T-cell (primary cell): ENCODE measurements at places on chromosomes 5 and 9.
A peak's percentile ranks its signal among the peaks of the same experiment; 100 is the strongest.

DNA sequence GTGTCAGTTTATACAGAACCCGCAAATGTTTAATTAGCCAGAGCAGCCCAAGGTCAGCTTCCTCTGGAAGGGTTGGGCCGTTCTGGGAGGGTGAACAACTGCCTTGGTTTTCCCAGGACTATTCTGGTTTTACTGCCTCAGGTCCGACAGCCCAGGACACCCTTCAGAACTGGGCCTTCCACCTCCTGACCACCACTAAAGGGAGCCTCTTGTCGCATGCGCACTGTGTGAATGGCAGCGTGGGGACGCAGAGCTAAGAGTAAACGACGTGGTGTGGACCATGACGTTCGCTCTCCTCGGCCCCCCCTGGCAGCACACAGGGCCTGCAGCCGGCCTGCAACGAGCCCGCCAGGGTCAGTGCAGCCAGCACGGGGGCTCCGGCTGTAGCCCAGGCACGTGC, 214.9 kb downstream of the FANCC start:
- H3K27ac ChIP-seq: no peak overlapping the region
- H3K4me1 ChIP-seq: no peaks in the 10 kb centered on the region
- H3K27me3 ChIP-seq: no peaks in the 10 kb centered on the region
- no peak for DNase-seq
- peaks cover 7% of the 10 kb centered on the region for H3K36me3 ChIP-seq
- no peak overlapping the region for H3K4me3 ChIP-seq

DNA sequence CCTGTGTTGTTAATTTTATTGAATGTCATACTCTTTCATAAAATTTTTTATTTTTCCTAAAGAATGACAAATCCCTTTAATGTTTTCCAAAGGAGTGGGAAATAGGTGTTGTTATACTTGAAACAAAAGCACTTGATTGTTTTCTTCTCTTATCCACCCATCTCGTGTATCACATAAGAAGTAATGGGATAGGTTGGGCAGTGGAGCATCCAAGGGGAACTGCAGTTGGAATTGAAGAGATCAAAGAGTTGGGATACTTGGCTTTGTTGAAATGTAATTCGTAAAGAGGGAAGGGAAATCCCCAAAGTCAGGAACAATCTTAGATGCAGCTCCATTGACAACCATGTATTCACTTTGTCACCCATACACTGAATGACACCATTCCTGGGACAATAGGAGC, 148.0 kb downstream of the PCSK5 start:
- H3K27ac ChIP-seq: no peak overlapping the region
- no peak for DNase-seq
- H3K4me3 ChIP-seq: no peak overlapping the region
- H3K36me3 ChIP-seq: no peaks in the 10 kb centered on the region
- no peaks in the 10 kb centered on the region for H3K27me3 ChIP-seq

- H3K27me3 ChIP-seq: no peaks in the 10 kb centered on the region
- DNase-seq: no peak
- H3K4me3 ChIP-seq: no peak overlapping the region
- H3K36me3 ChIP-seq: no peaks in the 10 kb centered on the region
Measured at GRCh38 chr9:94654165-94654894, 15.0 kb upstream of the FBP1 start.

DNA sequence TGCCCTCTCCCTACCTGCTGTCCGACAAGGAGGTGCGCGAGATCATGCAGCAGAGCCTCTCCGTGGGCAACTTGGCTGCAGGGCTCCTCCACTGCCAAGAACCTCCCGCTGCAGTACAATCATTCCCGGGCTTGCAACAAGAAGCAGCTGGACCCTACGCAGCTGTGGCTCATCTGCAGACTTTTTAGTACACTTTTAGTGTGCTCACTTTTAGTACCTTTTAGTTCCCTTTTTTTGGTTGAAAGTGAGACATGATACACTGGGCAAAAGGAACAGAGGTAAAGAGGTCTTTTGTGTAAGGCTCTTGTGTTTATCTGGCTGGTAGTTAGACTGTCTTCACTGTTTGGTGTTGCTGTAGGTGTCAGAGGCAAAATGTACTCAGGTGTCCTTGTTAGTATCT, 58.1 kb upstream of the SPTLC1 start:
- H3K27ac ChIP-seq: no peak overlapping the region
- H3K4me1 ChIP-seq: no peaks in the 10 kb centered on the region
- no peaks in the 10 kb centered on the region for H3K36me3 ChIP-seq
- no peak for DNase-seq
- H3K4me3 ChIP-seq: no peak overlapping the region

DNA sequence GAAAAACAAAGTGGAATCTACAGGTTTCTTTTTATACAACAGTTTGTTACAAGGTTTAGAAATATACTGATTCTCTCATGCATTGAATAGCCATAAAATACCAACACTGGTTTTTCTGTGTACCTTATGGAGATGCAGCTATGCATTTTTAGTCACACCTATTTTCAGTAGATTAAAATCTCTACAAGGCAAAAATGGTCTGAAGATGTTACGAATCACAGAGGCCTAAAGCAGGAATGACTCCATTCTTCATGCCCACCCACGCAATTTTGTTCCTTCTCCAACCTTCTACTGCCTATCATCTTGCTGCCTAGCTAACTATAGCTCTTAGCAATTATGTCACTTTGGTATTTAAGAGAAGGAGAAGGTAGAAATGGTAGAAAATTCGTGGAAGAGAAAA, 9.9 kb downstream of the PLK2 start:
- H3K27ac ChIP-seq: no peak overlapping the region
- H3K4me1 ChIP-seq: no peaks in the 10 kb centered on the region
- no peak for DNase-seq
- peaks cover 7% of the 10 kb centered on the region for H3K27me3 ChIP-seq
- H3K36me3 ChIP-seq: no peaks in the 10 kb centered on the region

DNA sequence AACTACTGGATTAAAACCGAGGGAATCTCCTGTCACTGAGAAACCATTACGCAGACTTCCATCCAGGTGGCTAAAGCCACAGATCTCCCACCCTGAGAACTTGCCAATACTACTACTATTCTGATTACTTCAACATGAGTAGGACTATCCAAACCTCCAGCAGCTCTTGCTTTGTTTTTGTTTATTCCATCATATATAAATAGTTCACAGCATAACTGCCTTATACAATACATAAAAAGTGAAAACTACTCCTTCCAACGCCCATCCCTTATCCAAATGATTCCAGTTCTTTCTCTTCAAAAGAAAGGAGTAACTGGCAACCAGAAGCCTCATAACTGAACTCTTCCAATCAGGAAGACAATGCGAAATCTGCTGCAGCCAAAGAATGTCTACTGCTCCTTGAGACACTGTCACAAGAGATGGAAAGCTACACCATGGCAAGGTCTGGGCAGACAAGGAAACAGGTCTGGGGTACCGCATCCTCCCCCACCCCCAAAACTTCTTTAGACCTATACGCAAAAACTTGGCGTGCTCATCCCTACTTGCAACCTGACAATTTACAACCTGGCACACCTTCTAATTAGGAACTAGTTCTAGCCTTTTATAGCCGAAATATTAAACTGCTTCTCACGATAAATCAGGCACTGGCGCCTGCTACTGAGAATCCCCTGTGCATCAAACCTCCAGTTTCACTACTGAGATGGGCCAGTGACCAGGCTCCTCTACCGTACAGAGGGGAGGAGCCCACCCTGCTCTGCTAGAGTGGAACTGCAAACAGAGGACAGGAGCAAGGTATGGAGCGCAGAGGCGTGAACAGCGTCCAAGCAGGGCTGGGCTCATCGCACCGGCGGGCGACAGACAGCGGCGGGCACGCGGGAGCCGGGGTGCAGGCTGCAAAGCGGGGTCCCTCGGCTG, 986 bp downstream of the PLPP1 start:
- peak overlapping the region; percentile 76 for H3K4me3 ChIP-seq
- DNase-seq: no peak
- no peaks in the 10 kb centered on the region for H3K36me3 ChIP-seq
- H3K27ac ChIP-seq: no peak overlapping the region
- no peaks in the 10 kb centered on the region for H3K27me3 ChIP-seq

- H3K36me3 ChIP-seq: no peaks in the 10 kb centered on the region
- H3K27ac ChIP-seq: no peak overlapping the region
- DNase-seq: no peak
- H3K4me1 ChIP-seq: no peaks in the 10 kb centered on the region
Measured at GRCh38 chr5:147911427-147911826, 5.1 kb upstream of the C5orf46 start.

DNA sequence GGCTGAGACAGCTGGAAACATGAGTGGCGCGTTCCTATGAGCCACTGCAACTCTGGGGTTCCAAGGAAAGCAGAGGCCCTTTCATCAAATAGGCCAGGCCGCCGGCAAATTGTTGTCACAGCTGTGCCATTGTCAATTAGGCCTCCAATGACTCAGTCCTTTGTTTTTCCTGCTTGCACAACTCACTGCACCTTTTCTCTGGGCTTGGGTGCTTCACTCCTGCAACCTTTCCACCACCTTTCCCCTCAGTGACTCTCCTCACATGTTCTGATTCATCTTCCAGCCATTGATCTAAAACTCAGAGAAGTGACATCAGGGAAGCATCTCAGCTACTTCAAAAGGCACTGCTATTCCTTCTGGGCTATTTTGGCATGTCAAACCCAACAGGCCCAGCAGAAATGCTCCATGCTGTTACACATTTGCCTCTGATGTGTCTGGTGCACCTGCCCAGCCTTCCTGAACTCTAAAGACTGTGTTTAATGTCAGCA, 653.7 kb downstream of the NR2F1-AS1 start:
- no peak overlapping the region for H3K4me3 ChIP-seq
- H3K4me1 ChIP-seq: no peaks in the 10 kb centered on the region
- DNase-seq: no peak
- no peak overlapping the region for H3K27ac ChIP-seq
- H3K36me3 ChIP-seq: no peaks in the 10 kb centered on the region
- no peaks in the 10 kb centered on the region for H3K27me3 ChIP-seq

DNA sequence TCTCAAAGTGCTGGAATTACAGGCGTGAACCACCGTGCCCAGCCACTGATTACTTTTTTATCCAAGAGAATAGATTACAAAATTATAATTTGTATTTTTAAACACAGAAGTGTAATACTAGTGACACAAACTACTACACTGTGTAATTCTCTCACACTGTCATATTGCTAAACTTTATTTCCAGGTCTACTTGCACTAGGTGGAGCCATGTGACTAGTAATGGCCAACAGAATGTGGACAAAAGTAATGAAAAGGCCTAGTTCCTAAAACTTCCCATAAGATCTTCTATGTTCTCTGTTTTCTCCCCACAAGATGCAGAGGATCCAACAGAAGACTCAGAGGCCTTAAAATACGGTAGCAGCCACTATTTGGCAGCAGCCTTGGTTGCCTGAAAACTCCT, 27.3 kb downstream of the NADK2 start:
- no peaks in the 10 kb centered on the region for H3K27me3 ChIP-seq
- DNase-seq: no peak
- H3K4me1 ChIP-seq: no peaks in the 10 kb centered on the region
- H3K36me3 ChIP-seq: peaks cover 25% of the 10 kb centered on the region

- no peak overlapping the region for H3K4me3 ChIP-seq
- peaks cover 32% of the 10 kb centered on the region for H3K4me1 ChIP-seq
- DNase-seq: no peak
- no peaks in the 10 kb centered on the region for H3K27me3 ChIP-seq
- H3K27ac ChIP-seq: no peak overlapping the region
Measured at GRCh38 chr5:135386886-135387628, 12.0 kb downstream of the MACROH2A1 start.

DNA sequence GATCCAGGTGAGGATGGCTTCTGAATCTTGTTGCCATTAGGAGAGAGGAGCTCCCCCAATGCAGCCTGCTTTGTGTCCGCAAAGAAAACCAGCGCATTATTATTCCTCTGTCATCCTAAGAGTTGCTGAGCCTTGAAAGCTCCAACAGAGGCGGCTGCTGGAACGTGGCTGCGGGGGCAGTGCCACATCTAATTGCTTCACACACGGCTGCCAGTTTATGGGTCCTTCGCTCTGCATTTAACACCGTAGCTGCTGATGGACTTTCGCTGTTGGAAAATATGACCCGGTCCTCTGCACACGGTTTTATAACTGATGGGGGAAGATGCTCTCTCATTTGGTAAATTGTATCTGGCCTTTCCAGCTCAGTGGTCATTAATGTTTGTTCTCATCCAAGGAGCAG, 38.0 kb downstream of the ZNF622 start:
- no peak overlapping the region for H3K27ac ChIP-seq
- peaks cover 8% of the 10 kb centered on the region for H3K27me3 ChIP-seq
- H3K4me3 ChIP-seq: no peak overlapping the region
- DNase-seq: no peak
